Anterior cingulate cortex (tissue), 58 donors: ENCODE measurements at places on chromosomes 13 and 19.

- DNase-seq: peak; percentile 72
These were observed 2.0 kb downstream of the SPRY2 start for GRCh38 chr13:80338781-80339562.

- peak; percentile 79 for DNase-seq
These were observed 22.1 kb downstream of the CAPN12 start for GRCh38 chr19:38721979-38722773.

- peak; percentile 56 for DNase-seq
These were observed 186.2 kb downstream of the USP12 start for GRCh38 chr13:26985285-26985878.

GRCh38 chr13:33236021-33236420 lies 49.5 kb downstream of the STARD13 start:
- DNase-seq: no peak

- DNase-seq: no peak
These were observed 2.5 kb upstream of the RFPL4AL1 start for GRCh38 chr19:55766466-55766865.

DNA sequence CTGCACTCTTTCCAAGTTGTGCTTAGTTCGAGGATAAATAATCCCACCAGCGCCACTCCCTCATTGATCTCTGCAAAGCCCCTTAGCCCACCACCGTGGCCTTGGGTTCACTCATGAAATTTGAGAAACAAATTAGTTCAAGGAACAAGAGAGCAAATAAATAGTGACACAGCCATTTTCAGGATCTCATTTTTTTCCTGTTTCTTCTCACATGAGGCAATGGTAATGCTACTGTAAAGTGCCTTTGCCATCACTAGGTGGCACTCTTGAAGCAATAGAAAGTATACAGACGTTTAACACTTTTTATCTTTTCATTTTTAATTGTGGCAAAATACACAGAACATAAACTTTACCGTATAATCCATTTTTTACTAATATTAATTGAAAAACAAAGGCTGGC lies 76.8 kb upstream of the ZNF835 start:
- DNase-seq: no peak

DNA sequence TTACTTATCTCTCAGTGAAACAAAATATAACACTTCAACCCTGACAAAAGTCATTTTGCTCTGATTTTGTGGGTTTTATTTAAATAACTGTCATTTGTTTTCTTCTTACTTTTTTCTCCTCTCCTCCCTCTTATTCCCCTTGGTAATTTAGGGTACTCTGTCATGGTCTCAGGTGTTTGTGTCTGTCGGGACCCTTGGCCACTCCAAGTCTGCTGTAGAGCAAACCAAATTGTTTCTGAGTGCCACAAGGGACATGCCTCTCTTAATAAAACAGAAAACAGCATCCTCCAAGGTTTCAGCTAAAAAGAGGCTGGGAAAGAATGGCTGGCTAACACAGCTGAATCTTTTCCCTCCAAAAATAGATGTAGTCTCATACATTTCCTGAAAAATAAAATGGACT lies 573.1 kb upstream of the KLF12 start:
- no peak for DNase-seq

GRCh38 chr13:50685956-50686355 lies 157.5 kb downstream of the DLEU7 start:
- DNase-seq: no peak

DNA sequence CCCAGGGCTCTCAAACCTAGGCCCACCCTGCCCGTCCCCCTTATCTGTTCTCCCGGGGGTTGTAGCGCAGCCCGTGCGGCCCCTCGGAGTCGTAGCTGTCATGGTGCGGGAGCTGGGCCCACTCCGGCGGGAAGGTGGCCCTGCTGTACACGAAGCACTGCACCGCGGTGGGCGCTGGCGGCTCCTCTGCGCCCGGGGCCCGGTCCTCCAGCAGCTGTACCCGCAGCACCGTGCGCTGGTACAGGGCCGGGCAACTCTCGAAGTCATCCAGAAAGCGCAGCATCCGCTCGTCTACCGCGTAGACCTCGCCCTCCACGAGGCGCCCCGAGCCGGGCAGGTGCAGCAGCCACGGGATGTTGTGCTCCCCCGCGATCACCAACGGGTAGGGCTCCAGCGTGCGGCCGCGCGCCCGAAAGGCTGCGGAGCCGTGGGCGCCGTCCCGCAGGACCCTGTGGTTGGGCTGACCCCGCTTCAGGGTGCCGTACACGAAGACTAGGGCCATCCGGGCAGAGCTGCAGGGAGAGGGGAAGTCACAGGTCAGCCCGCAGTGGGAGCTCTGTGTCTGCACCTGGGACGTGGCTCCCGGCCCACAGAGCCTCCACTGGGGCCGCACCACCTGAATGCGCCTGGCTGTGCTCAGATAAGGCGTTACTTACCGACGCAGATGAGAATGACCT lies 56.4 kb downstream of the GGACT start:
- no peak for DNase-seq

- no peak for DNase-seq
These were observed 41.8 kb downstream of the EFNB2 start for GRCh38 chr13:106493533-106494220.

DNA sequence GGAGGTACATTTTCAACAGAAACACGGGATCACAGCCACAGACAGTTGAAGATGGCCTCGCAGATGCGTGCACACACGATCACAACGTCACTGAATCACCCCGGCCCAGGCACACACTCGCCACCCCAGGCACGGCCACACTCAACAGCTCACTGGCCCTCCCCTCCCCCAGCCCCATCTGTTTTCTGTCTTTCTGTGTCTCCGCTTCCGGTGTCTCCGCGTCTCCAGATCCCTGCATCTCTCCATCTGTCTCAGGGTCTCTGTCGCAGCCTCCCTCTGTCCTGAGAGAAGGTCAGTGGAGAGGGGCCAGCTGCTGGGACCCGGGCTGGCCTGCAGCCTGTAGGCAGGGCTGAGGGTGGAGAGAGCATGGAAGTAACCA lies 3.8 kb upstream of the ATP1A3 start:
- DNase-seq: no peak

DNA sequence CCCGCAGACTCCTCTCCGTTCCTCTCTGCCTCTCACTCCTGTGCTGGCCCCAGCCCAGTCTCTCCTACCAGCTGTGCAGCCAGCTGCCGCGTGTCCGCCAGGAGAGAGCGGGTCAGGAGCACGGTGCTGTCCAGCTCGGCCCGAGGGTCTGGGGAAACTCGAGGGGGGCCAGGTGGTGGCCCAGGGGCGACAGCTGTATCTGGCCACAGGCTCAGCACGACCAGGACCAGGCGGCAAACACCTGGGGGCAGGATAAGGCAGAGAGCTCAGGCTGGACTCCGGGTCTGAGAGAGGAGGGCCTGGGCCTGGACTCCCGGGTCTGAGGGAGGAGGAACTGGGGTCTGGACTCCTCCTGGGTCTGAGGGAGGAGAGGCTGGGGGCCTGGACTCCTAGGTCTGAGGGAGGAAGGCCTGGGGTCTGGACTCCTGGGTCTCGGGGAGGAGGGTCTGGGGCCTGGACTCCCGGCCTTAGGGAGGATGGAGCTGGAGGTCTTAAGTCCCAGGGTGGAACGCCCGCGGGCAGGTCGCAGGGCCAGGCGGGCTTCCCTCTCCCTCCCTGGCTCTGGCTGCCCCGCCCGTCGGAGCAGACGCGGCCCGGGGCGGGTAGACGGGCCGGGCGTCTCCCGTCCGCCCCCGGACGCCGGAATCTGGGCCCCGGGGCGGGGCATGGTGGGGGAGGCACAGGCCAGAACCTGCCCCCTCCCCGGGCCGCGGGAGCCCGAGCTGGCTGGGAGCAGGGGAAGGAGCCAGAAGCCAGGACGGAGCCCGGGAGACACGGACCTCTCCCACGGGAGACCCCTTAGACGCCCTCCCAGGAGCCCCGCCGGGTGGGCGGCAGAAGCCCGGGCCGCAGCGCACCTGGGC lies 1.3 kb downstream of the IL11 start:
- DNase-seq: no peak

DNA sequence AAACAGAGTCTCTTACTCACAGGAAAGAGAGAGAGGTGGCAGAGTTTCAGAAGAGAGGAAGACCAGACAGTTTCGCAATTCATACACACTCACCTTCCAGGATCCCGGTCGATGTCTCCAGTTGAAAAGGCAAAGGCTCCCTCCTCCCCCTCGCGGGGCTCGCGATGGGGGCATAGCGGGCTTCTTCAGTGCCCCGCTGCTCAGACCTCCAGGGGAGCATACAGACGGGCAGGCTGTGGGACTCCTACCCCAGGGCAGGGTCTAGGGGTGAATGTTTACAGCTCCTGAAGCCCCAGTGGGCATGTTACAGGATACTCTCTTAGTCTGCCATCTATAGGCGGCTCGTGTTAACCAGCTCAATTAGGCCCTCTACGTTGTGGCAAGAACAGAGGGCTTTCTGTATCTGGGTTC lies 139.2 kb downstream of the SLITRK5 start:
- DNase-seq: no peak

- DNase-seq: peak; percentile 25
These were observed 493 bp upstream of the PDE4A start for GRCh38 chr19:10419646-10420443.

DNA sequence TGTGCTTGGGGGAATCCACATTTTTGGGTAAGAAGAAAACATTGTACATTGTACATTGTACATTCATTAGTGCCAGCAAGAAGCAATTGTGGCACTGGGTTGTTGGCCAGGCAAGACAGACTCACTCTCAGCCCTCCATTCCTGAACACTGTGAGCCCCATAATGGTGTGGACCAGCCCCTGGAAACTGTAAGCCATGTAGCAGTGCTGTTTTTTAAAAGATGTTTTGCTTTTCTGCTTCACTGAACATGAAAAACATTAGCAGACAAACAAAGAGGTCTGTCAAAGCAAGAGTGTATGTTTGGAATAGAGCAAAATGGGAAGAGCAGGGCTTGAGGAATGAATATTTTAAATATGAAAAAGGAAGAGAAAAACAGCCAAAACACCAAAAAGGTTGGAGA lies 39.1 kb upstream of the IL17D start:
- no peak for DNase-seq

GRCh38 chr13:41696163-41697003 lies 239.0 kb downstream of the RGCC start:
- DNase-seq: no peak

DNA sequence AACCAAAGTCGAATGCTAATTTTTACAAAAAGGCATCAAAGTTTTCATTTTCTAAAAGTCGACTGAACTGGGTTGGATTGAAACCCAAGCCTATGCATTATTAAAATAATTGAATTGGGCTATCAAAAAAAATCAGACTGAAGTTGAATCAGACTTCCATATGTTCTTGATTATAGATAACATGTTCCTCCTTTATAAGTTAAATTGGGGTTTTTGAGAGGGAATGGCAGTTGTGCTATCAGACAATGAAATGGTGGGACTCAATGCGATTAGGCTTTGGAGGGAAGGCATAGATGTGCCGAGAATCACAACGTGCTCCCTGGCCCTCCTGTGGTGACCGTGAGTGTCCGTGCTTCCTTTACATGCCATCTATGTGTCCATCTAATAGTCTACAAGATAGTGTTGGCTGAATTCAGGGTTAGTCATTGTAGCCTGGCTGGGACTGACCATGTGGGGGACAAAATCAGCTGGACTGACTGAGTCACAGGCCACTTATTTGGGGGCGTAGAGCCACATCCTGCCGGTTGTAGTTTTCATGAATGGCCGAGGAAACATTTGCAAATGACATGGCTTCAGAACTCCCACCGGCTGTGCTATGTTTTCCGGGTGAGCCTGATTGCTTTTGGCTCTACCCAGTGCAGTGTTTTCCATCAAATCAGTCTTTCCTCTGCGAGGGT lies 37.1 kb upstream of the OLFM4 start:
- no peak for DNase-seq

- DNase-seq: no peak
These were observed 349.5 kb downstream of the TSHZ3 start for GRCh38 chr19:30999726-31000125.

- peak; percentile 22 for DNase-seq
These were observed 2.3 kb upstream of the STRN4 start for GRCh38 chr19:46748325-46749109.

DNA sequence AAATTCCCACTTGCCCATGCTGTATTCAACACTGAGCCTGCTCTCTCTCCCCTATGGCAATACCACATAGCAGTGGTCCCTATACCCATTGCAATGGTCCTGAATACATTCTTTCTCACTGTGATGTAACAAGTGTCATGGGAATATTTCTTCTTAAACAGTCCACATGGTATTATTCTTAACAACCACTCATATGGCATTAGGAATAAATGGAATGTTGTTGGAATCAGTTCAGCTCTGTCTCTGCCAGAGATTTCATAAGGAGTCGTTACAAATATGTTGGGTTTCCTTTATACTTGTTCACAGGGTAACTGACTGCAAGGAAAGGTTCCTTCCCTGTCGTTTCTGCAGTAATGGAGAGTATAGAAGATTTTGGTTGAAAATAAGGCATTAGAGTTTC lies 128.3 kb upstream of the SPATA13 start:
- no peak for DNase-seq

DNA sequence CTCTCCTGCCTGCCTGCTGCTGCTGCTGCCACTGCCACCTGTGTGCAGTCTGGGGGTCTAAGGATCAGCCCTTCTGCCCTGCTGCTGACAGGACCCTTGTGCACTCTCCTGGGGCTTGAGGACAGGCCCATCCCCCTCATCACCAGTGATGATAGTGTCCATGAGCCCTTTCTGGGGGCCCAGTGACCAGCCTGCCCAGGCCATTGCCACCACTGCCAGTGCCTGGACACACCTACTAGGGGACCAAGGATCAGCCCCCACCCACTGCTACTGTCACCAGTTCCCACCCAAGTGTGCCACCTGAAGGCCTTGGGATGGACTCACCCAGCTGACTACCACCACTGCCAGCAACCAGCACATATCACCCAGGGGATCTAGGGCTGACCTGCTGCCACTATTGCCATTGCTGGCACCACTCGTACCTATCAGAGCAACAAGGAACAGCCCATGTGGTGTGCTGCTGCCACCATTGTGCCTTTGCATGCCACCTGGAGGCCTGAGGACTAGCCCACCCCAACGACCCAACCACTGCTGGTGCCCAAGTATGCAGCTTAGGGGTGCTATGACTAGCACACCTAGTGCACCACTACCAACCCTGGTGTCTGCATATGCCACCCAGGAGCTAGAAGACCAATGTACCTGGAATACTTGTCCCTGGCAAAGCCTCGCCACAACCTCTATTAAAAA lies 994.3 kb downstream of the PCDH17 start:
- no peak for DNase-seq

DNA sequence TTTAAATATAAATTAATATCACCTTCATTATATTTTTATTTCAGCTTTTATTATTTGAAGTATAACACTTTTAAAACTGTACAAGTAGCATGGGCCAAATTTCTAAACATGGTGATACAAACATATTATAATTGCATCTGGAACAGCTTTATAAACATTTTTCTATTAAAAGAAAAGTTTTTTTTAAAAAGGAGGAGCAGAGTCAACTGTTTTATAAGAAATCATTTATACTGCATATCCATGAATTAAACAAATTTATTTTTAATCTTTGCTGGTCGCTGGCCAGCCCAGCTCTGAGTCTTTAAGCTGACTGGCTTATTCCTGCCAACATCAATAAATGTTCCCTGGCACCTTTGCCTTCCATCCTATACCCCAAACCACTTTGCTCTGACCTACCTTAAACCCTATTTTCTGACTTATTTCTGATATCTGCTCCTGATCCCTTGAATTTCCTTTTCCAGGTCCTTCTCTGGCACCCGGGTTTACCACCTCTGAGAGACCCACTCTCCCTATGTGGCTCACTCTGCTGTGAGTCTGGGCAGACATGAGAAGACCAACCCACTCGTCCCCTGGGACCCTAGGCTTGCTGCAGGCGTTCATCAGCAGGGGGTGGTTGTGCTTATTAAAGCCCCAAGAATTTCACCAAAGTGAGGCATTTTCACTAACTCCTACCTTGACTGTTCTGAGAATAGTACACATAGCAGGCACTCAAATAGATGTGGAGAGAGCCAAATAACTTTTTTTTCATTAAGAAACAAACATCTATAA lies 220.3 kb downstream of the KLF12 start:
- DNase-seq: no peak

- no peak for DNase-seq
These were observed 63.5 kb downstream of the MYO9B start for GRCh38 chr19:17138937-17139598.
